ENCODE measurements at places on chromosomes 4 and X.

- DNase-seq = peak; percentile 72
Observed at GRCh38 chr4:76811604-76812412, 86.1 kb downstream of the SOWAHB start.

DNA sequence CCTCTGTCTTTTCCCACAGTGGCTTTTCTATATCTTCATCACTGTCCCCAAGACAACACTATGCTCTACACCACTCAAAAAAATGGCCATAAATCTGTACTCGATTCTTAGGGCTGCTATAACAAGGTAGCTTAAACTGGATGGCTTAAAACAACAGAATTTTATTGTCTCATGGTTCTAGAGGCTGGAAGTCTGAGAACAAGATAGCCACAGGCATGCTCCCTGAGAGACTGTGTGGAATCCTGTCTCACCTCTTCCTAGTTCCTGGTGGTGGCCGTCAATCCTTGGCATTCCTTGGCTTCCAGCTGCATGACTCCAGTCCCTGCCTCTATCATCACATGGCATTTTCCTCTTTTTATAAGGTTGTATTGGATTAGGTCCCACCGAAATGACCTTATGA lies 70.7 kb upstream of the DCLK2 start:
- DNase-seq = no peak

DNA sequence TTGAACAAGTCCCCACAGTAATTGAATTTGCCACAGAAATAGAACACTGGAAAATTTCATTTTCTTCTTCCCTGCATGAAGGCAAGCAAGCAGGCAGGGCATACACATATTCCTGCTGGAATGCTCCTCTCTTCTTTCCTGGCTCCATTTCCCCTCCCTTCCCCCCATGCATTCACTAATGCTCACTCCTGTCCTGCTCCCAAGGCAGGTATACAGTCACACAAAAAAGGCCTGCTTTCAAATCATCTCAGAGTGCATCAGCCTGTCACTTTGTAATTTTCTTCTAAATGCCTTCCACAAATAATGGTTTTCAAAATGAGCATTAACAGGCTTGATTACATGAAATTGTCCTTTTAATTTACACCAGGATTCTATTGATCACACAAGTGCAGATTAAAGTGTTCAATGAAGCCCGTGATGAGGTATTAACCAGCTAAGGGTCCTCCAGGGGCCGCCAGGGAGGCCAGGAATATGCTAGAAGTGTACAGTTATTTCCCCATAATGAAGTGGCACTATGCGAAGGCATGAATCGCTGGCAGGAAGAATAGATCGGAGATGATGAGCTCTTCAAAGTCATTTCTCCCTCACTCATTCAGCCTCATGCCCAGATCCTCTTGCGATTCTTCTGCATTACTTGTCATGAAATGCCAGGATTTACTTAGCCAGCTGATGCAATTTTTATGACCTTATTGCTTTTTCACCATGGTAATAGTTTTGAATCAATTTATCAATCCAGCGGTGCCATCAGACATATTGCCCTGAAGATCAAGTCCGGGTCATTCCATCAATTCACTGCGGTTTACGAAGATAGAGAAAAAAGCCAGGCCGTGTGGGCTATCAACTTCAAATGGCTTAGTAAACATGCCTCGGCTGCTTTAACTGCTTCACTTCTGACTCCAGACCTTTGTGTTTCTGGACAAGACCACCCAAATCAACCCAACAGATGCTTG lies 243.5 kb downstream of the GPAT3 start:
- DNase-seq = no peak

GRCh38 chr4:95998311-95998710 lies 158.4 kb downstream of the PDHA2 start:
- no peak for DNase-seq

DNA sequence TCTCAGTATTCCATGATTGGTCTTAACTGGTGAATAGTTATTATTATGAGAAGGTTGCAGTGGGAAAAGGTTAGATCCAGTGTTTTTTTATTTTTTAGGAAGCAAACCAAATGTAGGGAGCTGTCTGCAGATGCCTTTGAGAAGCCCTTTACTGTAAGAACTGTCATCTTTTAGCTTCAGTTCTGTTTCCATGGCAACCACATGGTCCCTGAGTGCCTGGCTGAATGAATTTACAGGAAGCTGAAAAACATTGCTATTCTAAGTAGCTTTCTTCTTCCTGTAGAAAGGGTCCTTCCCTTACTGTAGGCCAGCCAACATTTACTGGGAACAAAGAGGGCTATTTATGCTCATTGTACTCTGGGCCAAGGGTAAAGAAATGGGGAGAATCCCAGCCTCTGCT lies 103.3 kb downstream of the DCLK2 start:
- no peak for DNase-seq

- no peak for DNase-seq
Observed at GRCh38 chrX:30762755-30763154, 109.5 kb downstream of the GK start.

GRCh38 chr4:180823108-180823507 lies 1420.1 kb upstream of the TENM3 start:
- DNase-seq = no peak

GRCh38 chrX:6053141-6053540 lies 175.5 kb downstream of the NLGN4X start:
- DNase-seq = no peak

- no peak for DNase-seq
Observed at GRCh38 chr4:138114434-138114833, 127.7 kb downstream of the SLC7A11 start.

DNA sequence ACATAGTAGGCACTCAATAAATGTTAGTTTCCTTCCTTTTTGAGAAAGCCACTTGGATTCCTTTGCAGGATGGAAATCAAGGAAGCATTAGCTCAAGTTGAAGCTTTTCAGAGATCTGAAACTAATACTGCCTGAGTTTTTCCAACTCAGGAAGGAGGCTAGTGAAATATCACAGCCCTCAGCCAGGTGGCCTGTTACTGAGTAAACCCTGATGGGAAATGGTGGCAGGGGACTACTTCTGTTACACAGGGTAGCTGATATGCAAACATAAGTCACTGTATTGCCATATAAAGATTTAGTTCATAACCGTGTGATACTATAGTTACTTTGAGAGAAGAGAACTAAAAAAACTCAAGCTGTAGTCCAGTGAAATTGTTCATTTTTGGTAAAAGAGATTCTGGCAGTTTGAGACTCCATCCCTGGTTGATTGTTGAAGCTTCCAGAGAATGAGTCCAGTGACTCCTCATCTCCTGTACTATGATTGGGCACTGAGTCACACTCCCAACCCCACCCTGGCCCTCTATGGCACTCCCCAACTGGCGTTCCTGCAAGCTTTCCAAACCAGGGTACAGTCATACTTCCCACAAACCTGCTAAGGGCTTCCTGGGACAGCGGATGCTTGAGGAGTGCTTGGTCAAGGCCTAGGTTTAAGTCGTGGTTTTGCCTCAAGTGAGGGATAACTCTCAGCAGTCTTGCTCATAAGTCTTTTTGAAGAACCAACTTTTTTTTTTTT lies 81.8 kb downstream of the MID1IP1 start:
- peak; percentile 30 for DNase-seq

- DNase-seq = no peak
Observed at GRCh38 chr4:24965627-24966026, 52.8 kb upstream of the CCDC149 start.

DNA sequence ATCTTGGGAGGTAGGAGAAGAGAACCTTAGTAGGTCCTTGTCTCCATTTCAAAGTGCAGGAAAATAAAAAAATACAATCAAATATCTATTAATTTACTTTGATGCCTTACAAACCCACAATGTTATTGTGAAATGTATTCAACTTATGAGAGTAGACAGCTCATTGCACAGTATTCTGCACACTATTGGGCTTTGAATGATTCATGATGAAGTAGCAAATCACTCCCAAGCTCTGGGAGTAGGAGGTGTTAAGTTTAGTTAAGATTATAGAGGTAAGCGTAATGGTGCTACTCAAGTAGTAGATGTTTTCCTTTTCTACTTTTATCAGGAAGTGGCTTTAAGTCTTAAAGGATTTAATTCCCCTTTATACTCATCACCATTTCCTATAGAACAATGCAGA lies 32.8 kb upstream of the TMPRSS11A start:
- no peak for DNase-seq

DNA sequence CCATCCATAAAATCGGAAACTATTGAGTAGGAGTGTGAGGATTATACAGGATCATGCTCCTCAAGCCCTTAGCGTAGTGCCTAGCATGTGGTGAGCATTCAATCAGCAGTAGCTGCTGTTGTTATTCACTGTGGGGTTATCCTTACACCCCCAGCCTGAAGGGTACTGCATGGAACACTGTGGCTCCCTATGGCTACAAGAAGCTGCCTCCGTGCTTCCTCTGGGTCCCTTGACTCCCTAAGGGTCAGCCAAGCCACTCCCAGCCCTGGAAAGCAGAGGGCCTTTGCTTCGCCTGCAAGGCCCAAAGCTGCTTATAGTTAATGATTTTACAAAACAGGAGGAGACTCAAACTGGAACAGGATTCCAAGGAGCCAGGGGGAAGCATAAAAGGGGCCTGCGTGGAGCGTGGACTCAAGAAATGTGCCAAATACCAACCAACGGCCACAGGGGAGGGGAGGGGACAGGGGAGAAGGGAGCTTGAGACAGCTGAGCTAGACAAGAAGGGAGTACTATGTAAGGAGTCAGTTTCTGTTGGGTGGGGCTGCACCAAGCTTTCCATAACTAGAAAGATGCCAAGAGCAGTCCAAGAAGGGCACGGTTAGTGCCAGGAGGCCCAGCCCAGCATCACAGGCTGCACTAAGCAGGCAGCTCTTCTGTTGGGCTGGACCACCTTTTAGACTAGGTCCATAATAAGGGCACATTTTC lies 15.9 kb downstream of the SEPTIN6 start:
- DNase-seq = no peak

DNA sequence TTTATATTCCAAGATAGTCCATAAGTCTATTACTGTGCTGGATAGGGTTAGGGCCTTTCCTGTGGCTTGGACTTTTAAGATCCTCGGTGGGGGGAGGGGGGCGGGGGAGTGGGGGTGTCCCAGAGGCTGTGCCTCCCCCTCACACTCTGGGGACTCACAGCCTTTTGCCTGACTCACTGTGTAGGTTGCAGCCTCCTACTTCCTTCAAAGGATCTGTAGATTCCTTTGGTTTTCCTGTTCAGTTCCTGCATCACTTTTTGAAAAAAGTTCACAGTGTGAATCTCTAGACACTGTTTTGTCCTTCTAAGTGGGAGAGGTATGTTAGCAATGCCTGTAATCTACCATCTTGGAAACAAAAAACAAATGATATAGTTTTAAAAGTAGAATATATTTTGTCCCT lies 999.9 kb downstream of the GLUD2 start:
- peak; percentile 5 for DNase-seq

GRCh38 chr4:165720411-165721082 lies 152.5 kb upstream of the TLL1 start:
- no peak for DNase-seq

DNA sequence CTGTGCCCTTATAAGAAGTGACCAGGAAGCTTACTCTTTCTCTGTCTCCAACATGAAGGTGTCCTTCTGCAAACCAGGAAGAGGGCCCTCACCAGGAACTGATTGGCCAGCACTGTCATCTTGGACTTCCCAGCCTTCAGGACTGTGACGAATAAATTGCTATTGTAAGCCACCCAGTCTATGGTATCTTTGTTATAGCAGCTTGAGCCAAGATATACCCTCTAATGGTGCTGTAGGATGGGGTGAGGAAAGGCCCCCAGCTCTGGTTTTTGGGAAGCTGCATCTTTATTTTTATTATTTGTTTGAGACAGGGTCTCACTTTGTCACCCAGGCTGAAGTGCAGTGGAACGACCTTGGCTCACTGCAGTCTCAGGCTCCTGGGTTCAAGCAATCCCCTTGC lies 1.2 kb upstream of the MGST2 start:
- DNase-seq = no peak

DNA sequence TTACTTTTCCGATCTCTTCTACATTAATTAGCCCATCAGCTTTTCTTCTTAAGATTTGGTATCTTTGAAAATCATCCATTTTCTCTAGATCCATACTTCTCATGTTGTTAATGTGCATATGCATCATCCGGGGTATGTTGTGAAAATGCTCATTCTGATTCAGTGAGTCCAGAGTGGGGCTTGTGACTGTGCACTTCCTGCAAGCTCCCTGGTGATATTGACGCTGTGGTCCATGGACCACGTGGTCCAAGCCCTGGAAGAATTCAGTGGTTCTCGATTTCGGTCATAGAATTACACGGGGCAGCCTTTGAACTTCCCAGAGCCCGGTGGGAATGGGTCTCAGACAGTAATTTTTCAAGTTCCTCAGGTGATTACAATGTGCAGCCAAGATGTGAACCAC lies 69.8 kb downstream of the ZFX start:
- no peak for DNase-seq

DNA sequence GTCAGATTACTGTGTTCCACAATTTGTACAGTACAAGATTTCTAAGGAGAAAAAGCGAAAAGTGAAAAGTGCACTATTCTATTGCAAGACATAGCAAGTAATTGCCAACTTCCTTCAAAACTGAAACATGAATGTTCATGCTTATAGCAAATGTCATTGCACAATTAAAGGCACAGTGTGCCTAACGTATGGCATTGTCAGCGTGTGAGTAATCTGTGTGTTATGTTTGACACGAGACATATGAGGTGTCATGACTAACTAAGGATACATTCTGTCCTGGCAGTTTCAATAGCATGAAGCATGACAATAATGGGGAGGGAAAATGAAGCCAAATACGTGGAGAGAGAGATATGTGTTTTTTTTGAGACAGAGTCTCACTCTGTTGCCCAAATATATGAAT lies 33.6 kb upstream of the TBC1D9 start:
- DNase-seq = peak; percentile 3

DNA sequence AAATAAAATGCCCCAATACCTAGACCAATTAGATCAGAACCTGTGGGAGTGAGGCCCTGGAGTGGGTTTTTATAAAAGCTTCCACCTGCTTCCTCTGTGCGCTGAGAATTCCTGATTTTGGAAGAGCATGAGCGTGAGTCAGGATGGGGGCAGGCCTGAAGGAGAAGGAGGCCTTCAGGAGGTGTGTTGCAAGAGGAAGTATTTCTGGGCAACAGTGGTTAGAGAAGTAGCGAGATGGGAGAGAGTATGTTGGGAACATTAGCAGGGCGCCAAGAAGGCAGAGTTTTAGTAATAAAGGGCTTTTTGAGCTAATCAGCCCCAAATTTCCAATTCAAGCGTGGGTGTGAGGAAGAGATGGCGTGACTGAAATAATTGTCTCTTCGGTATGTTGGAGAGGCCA lies 349.8 kb downstream of the UNC5C start:
- no peak for DNase-seq

GRCh38 chr4:139919521-139919920 lies 234.5 kb downstream of the MAML3 start:
- no peak for DNase-seq

GRCh38 chr4:6362896-6363295 lies 93.2 kb downstream of the WFS1 start:
- no peak for DNase-seq

DNA sequence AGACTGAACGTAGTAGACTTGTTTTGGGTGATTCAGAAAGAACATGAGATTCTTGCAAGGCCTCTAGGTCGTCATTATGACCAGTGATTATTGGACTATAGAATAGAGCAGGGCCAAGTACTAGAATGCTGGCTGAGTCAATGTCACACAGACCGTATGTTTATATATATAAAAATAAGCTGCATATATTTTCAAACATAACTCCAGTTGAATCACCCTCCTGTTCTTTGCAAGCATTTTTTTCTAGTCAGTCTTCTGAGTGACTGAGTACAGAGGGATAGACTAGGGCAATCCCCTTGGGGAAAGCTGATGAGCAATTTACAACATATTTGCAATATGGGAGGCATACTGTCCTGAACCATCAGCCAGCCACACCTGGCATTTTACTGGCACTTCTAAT lies 48.4 kb upstream of the PRPS1 start:
- no peak for DNase-seq

All from fibroblast of skin of left biceps (primary cell).